ENCODE measurements at places on chromosomes 12 and 14. TPM values are rescaled to one million over a fixed set of nuclear protein-coding genes. Genes with fewer than 3 reads are reported as not detected.
A peak's percentile ranks its signal among the peaks of the same experiment; 100 is the strongest.

DNA sequence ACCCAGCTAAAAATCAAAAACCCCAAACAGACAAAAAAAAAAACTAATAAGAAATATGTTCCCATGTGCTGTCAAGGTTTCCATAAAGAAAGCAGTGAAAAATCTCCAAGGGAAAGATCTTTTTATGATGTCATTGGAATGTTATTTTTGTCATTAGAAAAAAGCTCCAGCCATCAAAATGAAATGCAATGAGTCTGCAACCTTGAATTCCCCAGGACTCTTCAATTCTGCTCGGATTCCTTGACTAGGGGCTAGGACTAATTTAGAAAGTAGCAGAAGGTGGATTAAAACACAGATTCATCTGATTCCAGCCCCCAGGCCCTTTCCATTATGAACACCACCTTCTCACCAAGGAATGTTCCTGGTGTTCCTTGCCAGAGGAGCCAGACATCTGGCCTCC lies 6.0 kb upstream of the PCNX1 start:
- no peak overlapping the region for H3K27ac ChIP-seq
- no peak overlapping the region for H3K4me3 ChIP-seq
- H3K36me3 ChIP-seq, result no peaks in the 10 kb centered on the region

Gene CGRRF1
- 27.7 TPM for total RNA-seq

Gene MAP1LC3B2
- total RNA-seq, result 2.2 TPM

Gene LYZ
- 1.0 TPM for total RNA-seq

DNA sequence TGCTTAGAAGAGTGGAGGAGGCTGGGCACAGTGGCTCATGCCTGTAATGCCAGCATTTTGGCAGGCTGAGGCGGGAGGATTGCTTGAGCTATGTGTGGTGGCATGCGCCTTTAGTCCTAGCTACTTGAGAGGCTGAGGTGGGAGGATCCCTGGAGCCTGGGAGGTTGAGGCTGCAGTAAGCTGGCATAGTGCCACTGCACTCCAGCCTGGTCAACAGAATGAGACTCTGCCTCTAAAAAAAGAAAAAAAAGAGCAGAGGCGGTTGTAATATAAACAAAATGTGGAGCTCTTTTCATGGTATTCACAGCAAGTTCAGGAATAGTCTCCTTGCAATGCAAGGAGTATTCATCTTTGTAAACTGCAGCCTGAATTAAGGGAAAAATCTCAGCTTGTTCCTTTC lies 27.2 kb downstream of the ARID2 start:
- H3K36me3 ChIP-seq, result peaks cover 2% of the 10 kb centered on the region
- H3K27ac ChIP-seq, result no peak overlapping the region
- no peak for DNase-seq
- peaks cover 6% of the 10 kb centered on the region for H3K4me1 ChIP-seq
- no peaks in the 10 kb centered on the region for H3K27me3 ChIP-seq

Gene TSPAN11
- not detected for total RNA-seq

DNA sequence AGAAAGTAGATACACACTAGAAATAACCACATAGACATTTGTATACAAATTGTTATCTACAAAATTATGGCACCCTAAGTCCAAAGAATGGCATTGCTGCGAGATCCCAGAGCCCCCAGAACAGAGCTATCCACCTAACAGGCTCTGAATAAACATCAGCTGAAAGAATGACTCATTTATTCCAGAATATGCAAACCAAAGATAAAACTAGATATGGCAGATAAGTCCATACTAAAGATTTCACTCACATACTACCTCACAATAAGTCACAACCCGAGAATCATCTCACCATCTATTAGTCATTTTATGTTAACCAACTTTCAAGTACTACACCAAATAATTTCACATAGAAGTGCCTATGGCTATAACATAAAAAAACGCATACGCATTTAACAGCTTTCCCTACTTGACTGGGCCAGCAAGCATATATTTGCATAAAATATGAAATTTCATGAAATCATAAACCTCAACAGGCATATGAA lies 5.6 kb downstream of the CNIH1 start:
- peaks cover 56% of the 10 kb centered on the region for H3K4me1 ChIP-seq
- no peak for DNase-seq

DNA sequence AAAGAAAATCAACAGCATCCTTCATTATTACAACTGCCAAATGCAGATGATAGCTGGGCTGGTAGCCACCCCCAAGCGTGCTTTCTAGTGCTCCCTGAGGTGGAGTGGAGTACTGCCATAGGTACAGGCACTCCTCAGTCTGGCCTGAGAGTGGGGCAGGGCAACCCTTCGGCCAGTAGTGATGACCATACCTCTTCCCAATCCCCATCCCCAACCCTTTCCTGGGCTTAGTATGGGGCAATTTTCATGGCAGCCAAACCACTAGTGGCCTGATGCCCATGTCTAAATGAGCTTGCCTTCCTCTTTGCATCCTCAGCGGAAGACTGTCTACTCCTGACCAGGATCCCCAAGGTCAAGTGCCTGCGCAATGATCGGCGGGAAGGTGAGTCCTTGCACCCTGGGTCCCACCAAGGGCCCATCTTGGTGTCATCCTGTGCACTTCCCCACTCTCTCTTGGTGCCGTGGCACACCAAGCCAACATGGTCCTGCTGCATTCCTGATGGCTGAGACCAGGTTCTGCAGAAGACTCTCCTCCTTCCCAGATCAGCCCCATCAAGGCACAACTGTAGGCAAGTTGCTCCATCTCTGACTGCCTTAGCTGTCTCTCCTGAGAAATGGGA lies 65.8 kb downstream of the GALNT16 start:
- no peak for DNase-seq
- H3K4me1 ChIP-seq, result no peaks in the 10 kb centered on the region
- no peaks in the 10 kb centered on the region for H3K36me3 ChIP-seq
- no peaks in the 10 kb centered on the region for H3K27me3 ChIP-seq

Gene LIMA1
- total RNA-seq, result 19.0 TPM

Gene BEGAIN
- total RNA-seq, result 1.3 TPM

Gene VSIG10
- total RNA-seq, result 0.64 TPM

Gene GALNT9
- 0.69 TPM for total RNA-seq

GRCh38 chr14:75614179-75614578 lies 35.8 kb downstream of the FLVCR2 start:
- H3K4me1 ChIP-seq, result no peaks in the 10 kb centered on the region
- H3K27me3 ChIP-seq, result no peaks in the 10 kb centered on the region
- no peak overlapping the region for H3K4me3 ChIP-seq
- no peaks in the 10 kb centered on the region for H3K36me3 ChIP-seq
- DNase-seq, result no peak

- no peaks in the 10 kb centered on the region for H3K27me3 ChIP-seq
- no peak overlapping the region for H3K27ac ChIP-seq
- no peak for DNase-seq
- peaks cover 9% of the 10 kb centered on the region for H3K36me3 ChIP-seq
- H3K4me1 ChIP-seq, result no peaks in the 10 kb centered on the region
Observed at GRCh38 chr14:35254736-35255135, 37.4 kb upstream of the PSMA6 start.

DNA sequence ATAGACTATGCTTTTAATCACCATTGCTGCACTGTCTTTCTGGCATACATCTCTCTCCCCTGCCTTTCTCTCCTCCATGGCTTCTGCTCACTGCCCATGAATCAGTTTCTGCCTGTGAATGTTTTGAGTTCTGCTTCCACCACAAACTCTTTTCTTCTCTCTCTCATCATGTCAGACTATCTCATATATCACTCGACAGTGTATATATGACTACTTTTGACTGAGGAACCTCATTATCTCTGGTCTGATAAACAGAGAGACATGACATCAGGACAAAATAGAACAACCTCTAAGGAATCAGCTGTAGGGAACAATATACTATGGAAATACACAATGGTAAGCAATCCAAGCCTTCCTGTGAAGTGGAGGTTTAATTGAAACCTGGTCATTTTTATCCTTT lies 177.9 kb downstream of the FOXA1 start:
- no peak overlapping the region for H3K27ac ChIP-seq
- H3K36me3 ChIP-seq, result no peaks in the 10 kb centered on the region
- no peaks in the 10 kb centered on the region for H3K27me3 ChIP-seq
- H3K4me3 ChIP-seq, result no peak overlapping the region

DNA sequence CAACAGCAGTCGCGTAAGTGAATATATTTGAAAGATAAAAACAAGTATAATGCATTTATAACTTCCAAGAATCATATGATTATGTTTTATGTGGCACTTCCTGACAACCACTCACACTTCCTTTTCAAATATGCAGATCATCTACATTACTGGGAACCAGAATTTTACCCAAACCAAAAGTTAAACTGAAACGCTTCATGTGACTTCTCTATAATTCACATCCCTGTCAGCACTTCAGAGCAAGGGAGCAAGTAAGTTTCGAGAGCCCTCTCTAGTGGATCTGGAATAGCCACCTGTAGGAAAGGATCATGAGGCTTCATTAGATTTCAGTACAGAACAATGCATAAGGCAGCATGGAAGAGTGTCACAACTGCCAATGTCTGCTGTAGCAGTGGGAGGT lies 13.7 kb upstream of the ALX1 start:
- no peaks in the 10 kb centered on the region for H3K36me3 ChIP-seq
- no peaks in the 10 kb centered on the region for H3K4me1 ChIP-seq
- H3K4me3 ChIP-seq, result no peak overlapping the region
- no peak overlapping the region for H3K27ac ChIP-seq

- peaks cover 19% of the 10 kb centered on the region for H3K4me1 ChIP-seq
- H3K36me3 ChIP-seq, result no peaks in the 10 kb centered on the region
- peak; percentile 51 for DNase-seq
- H3K4me3 ChIP-seq, result peak within 1 kb of the TSS; percentile 38
- H3K27me3 ChIP-seq, result peaks cover 49% of the 10 kb centered on the region
- H3K27ac ChIP-seq, result no peak within 1 kb of the TSS
Observed at GRCh38 chr14:64879635-64880220, at the start of gene SPTB. Gene SPTB, minus strand, starts transcription at chr14:64879907. Its CDS starts 56,813 bp downstream, at chr14:64823094.

Gene KRT78
- total RNA-seq, result not detected

- H3K27ac ChIP-seq, result no peak overlapping the region
- no peak for DNase-seq
- H3K4me3 ChIP-seq, result no peak overlapping the region
- H3K36me3 ChIP-seq, result peaks cover 79% of the 10 kb centered on the region
- no peaks in the 10 kb centered on the region for H3K27me3 ChIP-seq
- H3K4me1 ChIP-seq, result no peaks in the 10 kb centered on the region
Observed at GRCh38 chr12:132729541-132730320, 19.1 kb downstream of the PGAM5 start.

GRCh38 chr12:27747111-27747820 lies 32.8 kb upstream of the KLHL42 start:
- H3K36me3 ChIP-seq, result peaks cover 32% of the 10 kb centered on the region
- H3K4me1 ChIP-seq, result no peaks in the 10 kb centered on the region
- H3K27me3 ChIP-seq, result no peaks in the 10 kb centered on the region
- no peak overlapping the region for H3K27ac ChIP-seq
- H3K4me3 ChIP-seq, result no peak overlapping the region
- DNase-seq, result no peak

DNA sequence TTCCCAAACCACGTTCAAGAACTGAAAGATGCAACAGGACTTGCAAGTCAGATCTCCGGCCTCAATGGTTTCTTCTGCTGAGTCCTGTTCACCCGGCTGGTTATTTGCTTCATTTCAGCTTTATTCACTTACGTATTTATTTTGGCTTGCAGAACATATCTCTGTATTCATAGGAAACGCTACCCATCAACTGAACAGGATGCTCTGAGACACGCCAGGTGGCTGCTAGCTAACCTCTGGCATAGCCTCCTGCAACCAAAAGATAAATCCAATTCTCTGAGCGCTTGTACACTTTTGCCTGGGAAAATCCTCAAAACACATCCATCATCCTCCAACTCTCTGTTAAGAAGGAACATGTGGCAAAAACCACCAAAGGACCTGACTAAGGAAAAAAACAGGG lies 17.3 kb downstream of the MAP3K9 start:
- no peaks in the 10 kb centered on the region for H3K4me1 ChIP-seq
- H3K36me3 ChIP-seq, result peaks cover 3% of the 10 kb centered on the region
- H3K27me3 ChIP-seq, result no peaks in the 10 kb centered on the region
- no peak overlapping the region for H3K27ac ChIP-seq

Gene NTN4
- total RNA-seq, result not detected

Gene TGM1
- 4.0 TPM for total RNA-seq

DNA sequence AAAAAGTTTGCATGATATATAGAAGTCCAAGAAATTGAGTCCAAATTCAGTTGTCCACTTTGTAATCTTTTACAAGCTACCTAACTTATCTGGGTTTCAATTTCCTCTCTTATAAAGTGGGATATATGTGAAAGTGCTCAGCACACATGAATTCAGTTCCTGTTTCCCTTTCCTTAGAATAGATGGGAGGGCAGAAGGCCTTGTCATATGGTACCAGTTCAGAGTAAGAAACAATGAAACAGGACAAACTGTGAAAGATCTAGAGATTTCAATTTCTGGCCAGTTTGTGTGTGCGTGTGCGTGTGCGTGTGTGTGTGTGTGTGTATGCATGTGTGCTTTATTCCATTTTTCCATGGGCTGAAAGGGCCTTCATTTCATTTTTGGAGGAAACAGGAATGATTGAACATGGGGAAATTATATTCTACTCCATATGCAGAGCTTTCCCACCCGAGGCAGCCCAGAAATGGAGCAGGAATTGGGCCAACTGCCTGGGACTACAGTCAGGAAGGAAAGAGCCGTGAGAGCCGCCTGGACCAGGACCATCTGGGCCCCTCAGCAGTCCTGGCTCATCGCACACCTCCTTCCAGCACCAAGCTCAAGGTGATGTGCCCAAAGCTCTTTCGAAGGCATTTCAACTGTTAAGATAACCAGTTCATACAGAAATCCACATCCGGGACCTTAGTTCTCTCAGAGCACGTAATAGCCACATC lies 183.2 kb downstream of the EPS8 start:
- H3K36me3 ChIP-seq, result no peaks in the 10 kb centered on the region
- no peak overlapping the region for H3K27ac ChIP-seq
- DNase-seq, result no peak
- H3K4me1 ChIP-seq, result no peaks in the 10 kb centered on the region
- no peaks in the 10 kb centered on the region for H3K27me3 ChIP-seq
- no peak overlapping the region for H3K4me3 ChIP-seq

- no peak for DNase-seq
- H3K27me3 ChIP-seq, result no peaks in the 10 kb centered on the region
- no peaks in the 10 kb centered on the region for H3K4me1 ChIP-seq
- H3K36me3 ChIP-seq, result no peaks in the 10 kb centered on the region
Observed at GRCh38 chr12:43407816-43408645, 144.0 kb downstream of the ADAMTS20 start.

Gene TMEM253
- not detected for total RNA-seq

- H3K36me3 ChIP-seq, result no peaks in the 10 kb centered on the region
- no peaks in the 10 kb centered on the region for H3K27me3 ChIP-seq
- no peak overlapping the region for H3K4me3 ChIP-seq
- no peak for DNase-seq
Observed at GRCh38 chr12:93585247-93585646, 12.8 kb downstream of the SOCS2 start.

DNA sequence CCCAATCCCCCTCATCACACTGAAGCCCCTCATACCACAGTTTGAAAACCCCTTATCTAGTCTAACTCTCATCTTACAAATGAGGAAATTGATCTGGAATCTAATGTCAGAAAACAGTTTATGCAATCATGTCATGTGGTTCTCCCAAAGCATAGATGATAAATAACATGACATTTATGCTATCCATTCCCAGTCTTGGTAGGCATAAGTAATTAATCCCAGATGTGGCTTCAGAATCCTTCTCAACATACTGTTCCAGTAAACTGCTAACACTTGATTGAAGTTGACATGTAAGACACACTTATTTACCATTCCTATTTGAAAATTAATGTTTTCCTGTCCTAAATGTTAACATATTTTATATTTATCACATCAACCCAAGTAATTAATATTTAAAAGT lies 168.7 kb downstream of the GALC start:
- H3K4me3 ChIP-seq, result no peak overlapping the region
- no peaks in the 10 kb centered on the region for H3K36me3 ChIP-seq
- no peak for DNase-seq
- no peaks in the 10 kb centered on the region for H3K27me3 ChIP-seq
- no peak overlapping the region for H3K27ac ChIP-seq

GRCh38 chr12:42109031-42109430 lies 35.6 kb downstream of the GXYLT1 start:
- H3K4me1 ChIP-seq, result no peaks in the 10 kb centered on the region
- no peak overlapping the region for H3K4me3 ChIP-seq
- no peak overlapping the region for H3K27ac ChIP-seq
- DNase-seq, result no peak

Gene P2RX7
- total RNA-seq, result 23.5 TPM

Data from CD4-positive, CD25-positive, alpha-beta regulatory T cell (primary cell).